Inflammatory macrophage treated with lipopolysaccharide for 4 hours (primary cell): ENCODE measurements at places on chromosomes 7 and 10.

DNA sequence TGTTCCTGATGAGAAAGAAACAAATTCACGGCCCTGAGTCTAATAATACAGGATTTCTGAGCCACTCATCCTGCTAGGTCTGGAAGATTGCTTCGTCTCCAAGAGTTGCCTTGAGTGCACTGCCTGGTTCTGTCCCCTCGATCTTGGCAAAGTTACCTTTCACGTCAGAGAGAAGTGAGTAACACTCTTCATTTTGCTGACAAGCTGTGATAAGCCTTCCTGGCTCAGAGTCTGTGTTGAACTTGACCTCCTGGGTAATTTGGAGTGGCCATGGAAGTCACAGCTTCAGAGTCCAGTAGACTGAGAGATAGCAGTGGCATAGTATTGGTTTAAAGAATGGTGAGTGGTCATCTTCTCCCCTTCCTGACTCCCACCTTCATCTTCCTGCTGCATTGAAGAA, 64.7 kb upstream of the LRGUK start:
- DNase-seq = no peak

GRCh38 chr7:6166443-6166891, 106.0 kb downstream of the CYTH3 start:
- DNase-seq = no peak

DNA sequence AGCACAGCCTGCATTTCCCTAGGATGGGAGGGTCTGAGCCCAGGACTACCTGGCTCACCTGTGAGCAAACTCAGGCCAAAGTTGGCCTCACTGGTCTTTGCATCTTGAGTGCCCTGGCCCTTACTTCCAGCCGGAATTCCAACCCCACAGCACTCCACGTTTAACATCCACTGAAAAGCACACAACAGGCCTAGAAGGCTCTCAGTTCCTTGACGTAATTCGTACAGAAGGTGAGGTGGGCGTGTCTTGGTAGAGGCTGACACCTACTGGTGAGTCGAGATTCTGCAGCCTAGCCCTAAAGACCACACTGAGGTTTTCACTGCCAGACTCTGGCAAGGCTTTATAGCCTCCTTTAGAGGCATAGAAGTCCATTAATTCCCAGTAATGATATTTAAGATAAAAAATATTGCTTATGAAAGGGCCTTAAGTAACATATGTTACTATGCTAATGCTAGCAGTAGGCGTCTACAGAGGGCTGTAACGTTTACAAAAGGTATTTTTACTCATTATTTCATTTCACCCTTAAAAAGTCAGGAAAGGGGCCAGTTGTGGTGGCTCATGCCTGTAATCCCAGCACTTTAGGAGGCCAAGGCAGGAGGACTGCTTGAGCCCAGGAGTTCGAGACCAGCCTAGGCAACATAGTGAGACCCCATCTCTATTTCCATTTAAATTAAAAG, 95.8 kb downstream of the HIP1 start:
- peak; percentile 85 for DNase-seq

GRCh38 chr7:52741670-52742290, 293.7 kb upstream of the POM121L12 start:
- DNase-seq = no peak

- no peak for DNase-seq
Observed at GRCh38 chr10:36773652-36774051, 351.7 kb upstream of the ANKRD30A start.

GRCh38 chr7:67654642-67655041, 658.0 kb downstream of the TYW1 start:
- no peak for DNase-seq

- no peak for DNase-seq
Observed at GRCh38 chr7:101546308-101546936, 82.7 kb downstream of the MYL10 start.
